Stimulated activated CD8-positive, alpha-beta memory T cell treated with anti-CD3 and anti-CD28 coated beads, Interleukin-7, amount 100 ng/mL, for 1 hour (primary cell): ENCODE measurements at places on chromosomes 5 and 9.

- DNase-seq, result no peak
Measured at GRCh38 chr9:5786370-5787127, 46.4 kb downstream of the ERMP1 start.

DNA sequence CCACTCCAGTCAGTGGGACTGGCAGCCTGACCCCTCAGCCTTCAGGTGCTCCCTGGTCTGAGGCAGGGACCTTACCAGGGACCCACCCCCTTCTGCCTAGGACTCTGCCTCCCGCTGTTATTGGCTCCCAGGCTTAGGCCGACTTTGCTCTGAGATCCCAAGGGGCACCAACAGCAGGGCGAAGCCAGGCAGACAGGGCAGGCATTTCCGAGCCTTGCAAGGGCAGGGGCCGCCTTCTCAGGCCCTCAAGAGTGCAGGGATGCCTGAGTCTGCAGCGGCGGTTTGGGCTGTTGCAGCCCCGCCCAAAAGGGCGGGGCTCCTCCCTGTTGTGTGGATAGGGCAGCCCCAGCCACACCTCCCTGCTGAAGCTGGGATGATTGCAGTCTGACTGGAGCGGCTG lies 644.6 kb downstream of the PRR16 start:
- DNase-seq, result no peak

- DNase-seq, result no peak
Measured at GRCh38 chr5:157817387-157817702, 41.6 kb downstream of the CLINT1 start.

DNA sequence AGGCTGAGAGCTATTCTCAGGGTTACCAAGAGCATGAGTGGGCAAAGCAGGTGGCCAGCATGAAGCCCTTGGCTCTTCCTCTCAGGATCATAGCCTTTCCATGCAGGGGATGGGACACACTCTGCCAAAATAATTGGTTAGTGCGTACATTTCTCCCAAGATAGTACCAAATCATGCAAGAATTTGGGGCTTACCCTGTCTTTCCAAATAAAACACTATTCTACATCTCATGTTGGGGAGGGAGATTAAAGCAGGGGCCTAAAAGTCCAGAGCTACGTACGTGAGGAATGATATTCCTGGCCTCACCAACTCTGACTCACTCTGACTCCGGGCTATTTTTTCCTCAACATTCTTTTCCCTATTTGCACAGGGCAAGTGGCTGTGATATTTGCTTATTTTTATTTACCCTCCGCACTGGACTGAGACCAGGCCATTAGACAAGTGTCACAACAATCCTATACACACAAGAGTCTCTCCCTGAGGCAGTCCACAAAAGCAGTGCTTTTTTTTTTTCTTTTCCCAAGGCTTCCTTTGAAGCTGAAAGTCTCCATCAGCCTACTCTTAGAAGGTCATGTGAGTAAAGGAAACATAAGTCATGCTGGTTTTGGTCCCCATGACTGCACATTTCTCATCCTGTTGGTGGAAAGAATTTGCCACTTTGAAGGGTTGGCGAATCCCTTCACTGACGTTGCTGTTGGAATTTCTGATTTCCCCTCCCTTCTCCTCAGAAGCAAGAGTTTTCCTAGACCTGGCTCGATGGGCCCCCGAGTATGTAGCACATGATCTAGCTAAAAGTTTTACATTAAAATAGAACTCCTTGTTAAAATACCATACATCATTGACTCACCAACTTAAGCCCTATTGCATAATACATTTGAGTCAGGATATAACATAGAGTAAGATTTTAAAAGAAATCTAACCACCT lies 40.0 kb downstream of the TMEM252 start:
- no peak for DNase-seq

- no peak for DNase-seq
Measured at GRCh38 chr9:13414349-13414748, 134.9 kb upstream of the MPDZ start.

DNA sequence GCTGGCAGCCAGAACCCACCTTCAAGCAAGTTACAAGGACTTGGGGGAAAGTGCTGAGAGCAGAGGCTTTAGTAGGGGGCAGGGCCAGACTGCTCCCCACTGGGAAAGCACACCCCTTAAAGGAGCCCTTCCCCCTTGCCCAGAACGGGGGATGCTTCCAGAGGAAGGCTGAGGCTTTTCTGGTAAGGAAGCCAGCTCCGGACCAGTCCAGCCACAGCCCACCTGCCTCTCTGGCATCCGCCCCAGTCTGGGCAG lies 4.2 kb upstream of the DPM2 start:
- DNase-seq, result no peak
